Fibroblast of skin of abdomen (primary cell): ENCODE measurements at places on chromosomes 13 and 19.

DNA sequence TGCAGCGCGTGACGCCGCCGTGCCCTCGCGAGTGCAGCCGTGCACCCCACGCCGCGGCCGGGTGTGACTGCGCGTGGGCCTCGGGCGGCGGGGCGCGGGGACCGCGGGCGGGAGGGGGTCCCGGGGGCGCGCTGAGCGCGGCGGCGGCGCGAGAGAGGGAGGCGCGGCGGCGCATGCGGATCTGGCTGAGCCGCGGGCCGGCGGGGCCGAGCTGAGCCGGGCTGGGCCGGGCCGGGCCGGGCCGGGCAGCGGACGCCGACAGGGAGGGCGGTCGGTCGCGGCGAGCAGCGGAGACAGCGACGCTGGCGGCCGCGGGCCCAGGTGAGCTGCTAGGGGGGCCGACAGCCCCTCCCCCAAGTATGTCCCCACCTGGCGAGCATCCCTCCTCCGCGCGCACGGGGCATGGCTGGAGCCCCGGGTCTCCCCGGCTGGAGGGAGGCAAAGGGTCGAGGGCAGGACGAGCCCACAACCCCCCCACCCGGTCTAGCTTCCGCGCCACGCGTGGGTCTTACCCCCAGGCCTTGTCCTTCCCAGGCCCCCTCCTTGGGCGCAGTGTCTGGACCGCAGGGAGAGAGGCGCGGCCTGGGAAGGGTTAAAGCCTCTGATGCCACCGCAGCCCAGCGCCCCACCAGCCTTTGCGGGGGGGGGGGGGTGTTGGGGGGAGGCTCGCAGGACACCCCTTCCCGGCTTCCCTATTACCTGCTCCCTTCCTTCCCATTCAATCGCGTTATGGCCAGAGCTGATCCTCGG, at the start of gene SPTBN4:
TSS of gene SPTBN4 (plus strand) at position 17 of the 750 bp plus-strand sequence. CDS start 5,621 bp downstream, outside the sequence.
- DNase-seq, result no peak

GRCh38 chr19:4304538-4305256, at the start of gene FSD1:
FSD1 (plus strand) TSS chr19:4304598; CDS start chr19:4304747, 149 bp downstream.
- DNase-seq, result peak; percentile 63

GRCh38 chr13:113299951-113300350, 2.9 kb downstream of the LAMP1 start:
- no peak for DNase-seq

GRCh38 chr19:1979017-1979416, 36.5 kb downstream of the BTBD2 start:
- DNase-seq, result no peak

- peak; percentile 66 for DNase-seq
Observed at GRCh38 chr13:48492470-48493065, 40.3 kb downstream of the RCBTB2 start.

GRCh38 chr13:28137596-28137995, 749 bp upstream of the PAN3 start:
- DNase-seq, result no peak

GRCh38 chr13:30133554-30133912, 173.8 kb downstream of the KATNAL1 start:
- DNase-seq, result no peak

DNA sequence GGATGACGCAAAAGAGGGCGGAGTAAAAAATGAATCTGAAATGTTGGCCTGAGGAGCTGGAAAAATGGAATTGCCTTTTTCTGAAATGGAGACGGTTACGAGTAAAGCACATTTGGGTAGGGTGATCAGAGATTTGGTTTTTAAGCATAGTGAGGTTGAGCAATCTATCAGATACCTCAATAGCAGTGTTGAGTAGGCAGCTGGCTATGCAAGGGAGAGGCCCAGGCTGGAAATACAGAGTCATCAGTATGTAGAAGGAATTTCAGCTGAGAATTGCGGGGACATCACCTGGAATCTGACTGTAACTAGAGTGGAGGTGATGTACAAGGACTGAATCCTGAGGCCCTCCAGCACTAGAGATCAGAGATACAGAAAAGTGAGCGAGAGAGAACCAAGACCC, 224.8 kb downstream of the LMO7 start:
- DNase-seq, result peak; percentile 11

GRCh38 chr19:35734889-35735288, 7.4 kb downstream of the IGFLR1 start:
- DNase-seq, result no peak

GRCh38 chr19:49987159-49987698, 26.3 kb upstream of the SIGLEC11 start:
- DNase-seq, result peak; percentile 90

DNA sequence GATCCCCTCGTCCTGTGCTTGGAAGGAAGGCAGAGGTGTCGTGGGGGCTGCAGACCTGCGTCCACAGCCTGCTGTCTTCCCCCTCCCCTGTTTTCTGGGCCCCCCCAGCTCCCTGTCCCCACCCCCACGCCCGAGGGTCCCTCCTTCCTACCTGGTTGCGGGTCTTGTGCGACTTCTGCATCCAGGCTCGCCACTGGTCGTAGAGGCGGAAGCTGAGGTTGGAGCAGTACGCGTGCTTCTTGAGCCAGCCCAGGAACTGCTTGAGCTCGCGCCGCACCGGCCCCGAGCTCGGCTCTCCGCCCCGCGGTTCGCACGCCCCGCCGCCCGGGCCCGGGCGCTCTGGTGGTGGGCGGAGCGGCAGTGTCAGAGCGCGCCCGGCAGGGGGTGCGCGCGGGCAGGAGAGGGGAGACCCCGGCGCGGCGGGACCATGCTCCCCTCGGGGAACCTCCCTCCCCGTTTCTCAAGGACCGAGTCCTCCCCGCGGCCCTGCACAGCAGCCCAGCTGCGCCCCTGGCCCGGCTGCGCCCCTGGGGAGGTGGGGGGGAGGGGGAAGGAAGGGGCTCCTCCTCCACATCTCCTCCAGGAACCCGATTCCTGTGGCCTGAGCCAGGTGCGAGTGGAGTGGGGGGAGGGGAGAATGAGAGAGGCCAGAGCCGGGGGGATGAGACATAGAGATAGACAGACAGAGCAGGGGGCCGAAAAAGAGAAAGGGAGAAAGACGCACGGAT, 5.7 kb downstream of the REX1BD start:
- DNase-seq, result peak; percentile 70

- DNase-seq, result peak; percentile 78
Observed at GRCh38 chr13:59750860-59751259, 412.9 kb downstream of the DIAPH3 start.

- no peak for DNase-seq
Observed at GRCh38 chr13:81425286-81425685, 1084.4 kb upstream of the SPRY2 start.

DNA sequence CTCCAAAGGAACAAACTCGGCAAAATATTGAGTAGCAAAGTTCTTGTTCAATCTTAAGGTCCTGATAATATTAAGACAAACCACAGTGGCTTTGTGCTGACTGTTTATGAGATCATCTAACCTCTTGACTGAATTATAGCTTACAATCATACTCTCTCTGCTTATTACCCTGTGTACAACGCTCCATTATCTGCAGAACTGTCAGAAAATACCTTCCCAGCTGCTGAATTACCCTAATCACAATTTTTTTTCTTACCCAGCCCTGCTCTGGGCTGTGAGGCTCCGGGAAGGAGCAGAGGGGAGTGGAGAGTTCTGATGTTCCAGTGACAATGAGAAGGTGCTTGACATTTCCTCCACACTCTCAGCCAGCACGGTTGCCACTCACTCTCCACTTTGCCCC, 64.8 kb downstream of the DCT start:
- DNase-seq, result no peak

DNA sequence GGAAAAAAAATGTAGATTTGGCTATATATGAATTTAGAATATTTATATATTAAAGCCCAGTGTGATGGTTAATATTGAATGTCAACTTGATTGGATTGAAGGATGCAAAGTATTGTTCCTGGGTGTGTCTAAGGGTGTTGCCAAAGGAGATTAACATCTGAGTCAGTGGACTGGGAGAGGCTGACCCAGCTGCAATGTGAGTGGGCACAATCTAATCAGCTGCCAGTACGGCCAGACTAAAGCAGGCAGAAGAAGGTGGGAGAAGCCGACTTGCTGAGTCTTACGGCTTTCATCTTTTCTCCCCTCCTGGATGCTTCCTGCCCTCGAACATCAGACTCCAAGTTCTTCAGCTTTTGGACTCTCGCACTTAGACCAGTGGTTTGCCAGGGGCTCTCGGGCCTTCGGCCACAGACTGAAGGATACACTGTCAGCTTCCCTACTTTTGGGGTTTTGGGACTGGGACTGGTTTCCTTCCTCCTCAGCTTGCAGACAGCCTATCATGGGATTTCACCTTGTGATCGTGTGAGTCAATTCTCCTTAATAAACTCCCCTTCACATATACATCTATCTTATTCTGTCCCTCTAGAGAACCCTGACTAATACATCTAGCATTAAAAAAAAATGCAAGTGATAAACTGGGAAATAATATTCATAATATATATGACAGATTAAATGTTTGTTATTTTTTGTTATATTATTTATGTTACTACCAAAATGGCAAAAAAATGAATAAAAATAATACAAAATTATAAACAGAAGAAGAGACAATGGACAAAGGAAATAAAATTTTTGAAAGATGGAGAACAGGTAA, 122.4 kb downstream of the DLEU7 start:
- no peak for DNase-seq

GRCh38 chr19:1769645-1769985, 16.3 kb downstream of the ONECUT3 start:
- no peak for DNase-seq

DNA sequence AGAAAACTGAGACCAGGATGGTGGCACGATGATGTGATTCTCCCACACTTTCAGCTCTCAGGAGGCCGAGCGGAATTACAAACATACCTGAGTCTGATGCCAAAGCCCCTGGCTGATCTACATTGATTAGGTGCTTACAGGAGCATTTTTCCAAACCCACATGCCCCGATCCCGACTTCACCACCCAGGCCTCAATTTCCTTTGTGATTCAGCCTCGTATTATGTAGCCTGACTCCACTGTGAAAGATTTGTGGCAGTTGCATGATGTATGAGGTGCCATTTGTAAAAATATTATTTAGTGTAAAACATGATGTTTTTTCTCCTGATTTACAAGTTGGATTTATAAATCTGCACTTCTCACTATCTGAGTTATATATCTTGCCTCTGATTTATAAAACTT, 118.0 kb downstream of the TSHZ3 start:
- peak; percentile 86 for DNase-seq

- DNase-seq, result no peak
Observed at GRCh38 chr19:30011051-30011578, 69.1 kb downstream of the URI1 start.

- no peak for DNase-seq
Observed at GRCh38 chr19:13334801-13335481, 171.3 kb downstream of the CACNA1A start.

- DNase-seq, result no peak
Observed at GRCh38 chr19:15463861-15464371, 428 bp downstream of the RASAL3 start.

DNA sequence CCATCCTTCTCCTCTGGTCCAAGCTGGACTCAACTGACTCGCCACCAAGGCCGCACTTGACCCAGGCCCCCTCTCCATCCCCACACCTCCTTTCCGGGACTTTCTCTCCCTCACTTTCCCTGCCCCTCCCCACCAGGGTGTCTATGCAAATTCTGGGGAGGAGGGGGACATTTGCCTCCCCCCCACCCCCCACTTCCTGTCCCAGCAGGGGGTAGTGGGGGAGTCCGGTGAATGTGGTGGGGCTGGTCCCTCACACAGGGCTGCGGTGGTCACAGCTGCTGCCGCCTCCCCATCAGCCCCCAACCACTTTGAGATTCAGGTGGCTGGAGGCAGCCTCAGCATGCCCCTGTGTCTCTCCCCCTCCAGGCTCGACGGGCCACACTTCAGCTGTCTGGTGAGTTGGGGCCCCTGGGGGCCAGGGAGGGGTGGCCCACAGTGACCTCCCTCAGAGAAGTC, 870 bp downstream of the SPIB start:
- DNase-seq, result no peak
